ENCODE measurements at places on chromosomes 3 and 15. TPM values are rescaled to one million over a fixed set of nuclear protein-coding genes. Genes with fewer than 3 reads are reported as not detected.

Gene NPRL2
- 27.6 TPM for total RNA-seq

Gene GOLGA6D
- not detected for total RNA-seq

Gene TUBGCP5
- 21.4 TPM for total RNA-seq

Gene UACA
- total RNA-seq, result 152 TPM
